Effector CD4-positive, alpha-beta T cell (primary cell): ENCODE measurements at places on chromosomes 7 and 10.

DNA sequence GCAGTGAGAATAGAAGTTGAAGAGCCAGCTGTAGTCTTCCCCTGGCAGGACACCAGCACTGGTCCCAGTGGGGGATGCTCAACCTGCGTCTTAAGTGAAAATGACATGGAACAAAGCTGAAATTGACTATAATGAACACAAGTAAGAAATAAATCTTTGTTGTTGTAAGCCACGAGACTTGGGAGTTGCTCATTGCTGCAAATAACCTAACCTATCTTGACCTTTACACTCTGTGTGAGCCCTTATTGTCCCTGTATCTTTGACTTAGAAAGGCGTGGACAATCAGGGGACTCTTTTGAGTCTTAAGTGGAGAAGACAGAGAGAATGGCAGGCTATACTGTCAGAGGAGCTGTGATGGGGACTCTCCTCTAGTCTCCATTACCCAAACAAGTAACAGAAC lies 16.9 kb downstream of the ZC3HAV1L start:
- DNase-seq = no peak

DNA sequence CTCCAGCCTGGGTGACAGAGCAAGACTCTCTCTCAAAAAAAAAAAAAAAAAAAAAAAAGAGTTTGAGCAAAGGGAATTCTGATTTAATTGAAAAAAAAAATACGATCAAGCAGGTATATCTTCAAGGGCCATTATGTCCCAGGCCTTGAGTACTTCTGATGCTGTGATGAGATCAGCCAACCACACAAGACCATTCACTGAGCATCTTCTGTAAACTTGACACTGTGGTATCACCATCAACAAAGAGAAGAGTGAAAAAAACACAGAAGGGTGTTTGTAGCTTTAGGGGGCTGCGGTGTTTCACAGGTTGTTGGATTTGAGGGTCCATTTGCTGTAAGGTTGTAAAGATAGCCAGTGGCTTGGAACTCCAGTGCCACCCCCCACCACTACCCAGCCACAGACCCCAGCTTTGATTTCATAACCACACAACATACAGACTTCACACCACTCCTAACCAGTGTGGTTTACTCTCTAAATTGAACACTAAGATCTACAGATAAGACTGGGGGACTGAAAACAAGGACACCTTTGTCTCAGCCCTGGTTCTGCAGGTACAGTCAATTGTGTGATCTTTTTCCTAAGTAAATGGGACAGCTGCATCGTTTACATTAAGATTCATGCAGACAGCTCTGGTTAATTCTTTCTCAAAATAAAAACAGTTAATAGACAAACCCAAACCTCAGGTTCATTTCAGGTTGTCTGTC lies 66.4 kb downstream of the CDC123 start:
- DNase-seq = no peak

- DNase-seq = no peak
Measured at GRCh38 chr7:137592232-137592896, 248.8 kb upstream of the PTN start.

GRCh38 chr7:2666155-2666554 lies 21.8 kb upstream of the AMZ1 start:
- DNase-seq = no peak

DNA sequence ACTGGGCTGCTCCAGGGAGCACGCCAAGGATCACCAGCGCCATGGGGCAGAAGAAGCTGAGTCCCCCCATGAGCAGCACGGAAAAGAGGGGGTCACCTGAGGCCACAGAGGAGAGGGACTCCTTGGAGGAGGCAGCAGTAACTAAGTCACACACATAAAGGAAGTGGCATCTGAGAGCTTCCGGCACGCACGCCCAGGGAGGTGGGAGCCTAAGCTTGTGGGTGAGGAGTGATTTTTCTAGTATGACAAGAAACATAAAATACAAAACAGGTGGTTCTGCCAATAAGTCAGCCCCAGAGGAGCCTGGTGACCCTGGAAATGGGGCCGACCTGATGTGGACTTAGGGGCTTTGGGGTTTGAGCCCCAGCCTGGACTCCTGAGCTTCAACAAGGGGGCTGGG lies 60.8 kb downstream of the CARD11 start:
- DNase-seq = peak; percentile 32

DNA sequence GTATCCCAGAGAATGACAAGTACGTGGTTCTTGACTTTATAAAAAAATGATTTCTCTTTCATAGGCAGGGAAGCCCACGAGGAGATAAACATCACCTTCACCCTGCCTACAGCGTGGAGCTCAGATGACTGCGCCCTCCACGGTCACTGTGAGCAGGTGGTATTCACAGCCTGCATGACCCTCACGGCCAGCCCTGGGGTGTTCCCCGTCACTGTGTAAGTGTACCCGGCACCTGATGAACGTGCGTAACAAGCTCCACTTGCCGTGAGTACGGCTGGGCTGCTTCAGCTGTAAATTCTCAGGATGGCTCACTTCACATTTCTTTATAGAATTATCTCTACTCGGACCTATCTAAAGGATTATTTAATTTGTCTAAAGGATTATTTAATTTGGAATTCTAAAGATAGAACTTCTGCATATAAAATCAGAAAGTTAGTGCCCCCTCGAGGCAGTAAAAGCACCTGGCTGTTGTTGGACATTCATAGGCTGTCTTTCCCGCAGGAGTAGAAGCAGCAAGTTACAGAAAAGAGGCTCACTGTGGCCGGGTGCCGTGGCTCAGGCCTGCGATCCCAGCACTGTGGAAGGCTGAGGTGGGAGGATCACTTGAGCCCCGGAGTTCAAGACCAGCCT lies 27.6 kb downstream of the TMEM248 start:
- no peak for DNase-seq

GRCh38 chr10:1650542-1651269 lies 86.6 kb downstream of the ADARB2 start:
- no peak for DNase-seq

DNA sequence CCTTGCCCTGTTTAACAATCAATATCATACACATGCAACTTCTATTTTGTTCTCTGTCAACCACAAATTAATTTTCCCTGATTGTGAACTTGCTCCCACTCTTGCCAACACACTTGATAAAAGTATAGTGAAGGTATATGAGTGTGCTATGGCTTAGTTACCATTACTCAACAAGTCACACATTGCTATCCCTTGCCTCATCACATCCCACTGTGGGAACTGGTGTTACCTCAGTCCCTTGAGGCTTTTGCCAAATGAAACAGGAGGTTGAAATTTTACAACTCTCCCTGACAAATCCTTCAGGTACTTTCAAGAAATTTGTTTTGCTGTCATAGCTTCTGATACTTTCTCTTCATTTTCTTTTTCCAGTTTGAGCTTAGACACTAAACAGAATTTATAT lies 472.5 kb upstream of the SEMA3D start:
- DNase-seq = no peak

DNA sequence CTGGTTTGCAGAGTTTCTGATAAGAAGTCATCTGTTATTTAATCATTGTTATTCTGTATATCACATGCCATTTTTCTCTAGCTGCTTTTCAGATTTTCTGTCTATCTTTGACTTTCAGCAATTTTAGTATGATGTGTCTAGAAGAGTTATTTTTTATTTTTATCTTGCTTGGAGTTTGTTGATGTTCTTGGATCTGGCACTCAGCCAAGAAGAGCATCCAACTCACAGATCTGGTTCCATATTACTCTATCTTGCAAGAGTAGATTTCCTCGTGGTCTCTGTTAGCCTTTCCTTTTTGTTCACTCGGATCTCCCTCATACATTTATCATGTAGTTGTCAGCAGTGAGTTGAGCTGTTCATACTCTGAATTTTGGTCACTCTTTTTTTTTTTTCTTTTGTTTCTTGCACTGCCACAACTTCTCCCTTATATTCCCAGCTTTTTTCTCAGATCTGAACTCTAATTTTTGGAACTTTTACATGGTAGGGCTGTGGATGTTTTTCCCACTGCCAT lies 54.8 kb upstream of the CALCR start:
- no peak for DNase-seq
